ENCODE measurements at places on chromosomes 6 and 20.

DNA sequence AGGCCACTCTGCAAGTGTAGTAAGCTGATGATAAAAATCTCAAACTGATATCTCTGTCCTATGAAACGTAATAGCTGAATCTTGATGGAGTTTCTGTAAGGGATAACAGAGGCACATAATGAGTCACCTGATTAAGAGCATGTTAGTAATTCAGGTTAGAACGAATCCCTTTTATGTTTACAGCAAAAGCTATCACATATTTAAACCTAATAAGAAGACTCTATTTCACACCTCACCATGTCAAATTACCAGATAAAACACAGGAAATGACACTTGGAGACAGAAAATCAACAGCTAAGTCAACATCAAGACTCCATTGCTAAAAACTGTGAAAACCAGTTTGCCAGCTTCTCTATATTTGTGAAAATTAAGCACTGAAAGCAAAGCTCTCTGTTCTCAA is 11.8 kb downstream of the CST7 start:
- no peak for DNase-seq

DNA sequence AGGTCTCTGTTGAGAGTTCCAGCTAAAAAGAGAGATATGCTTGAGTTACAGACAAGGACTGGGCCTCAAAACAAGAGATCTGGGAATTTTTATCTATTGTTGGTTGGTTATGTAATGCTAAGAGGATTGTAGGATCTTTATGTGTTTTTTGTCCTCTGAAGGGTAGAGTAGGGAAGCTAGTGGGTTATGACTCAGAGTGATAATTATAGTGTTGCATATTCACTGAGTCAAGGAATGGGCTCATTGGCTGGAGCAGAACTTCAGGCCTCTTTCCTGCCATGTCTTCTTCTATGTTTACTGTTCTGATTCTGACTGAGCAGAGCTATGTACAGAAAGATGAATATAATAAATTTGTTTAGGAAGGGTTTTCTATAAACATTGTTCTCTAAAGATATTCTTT is 66.1 kb upstream of the NOX3 start:
- DNase-seq = no peak

GRCh38 chr6:133590814-133591213 is 298.1 kb upstream of the TCF21 start:
- no peak for DNase-seq

- DNase-seq = no peak
Measured at GRCh38 chr6:2763345-2763841, 1.8 kb upstream of the WRNIP1 start.

DNA sequence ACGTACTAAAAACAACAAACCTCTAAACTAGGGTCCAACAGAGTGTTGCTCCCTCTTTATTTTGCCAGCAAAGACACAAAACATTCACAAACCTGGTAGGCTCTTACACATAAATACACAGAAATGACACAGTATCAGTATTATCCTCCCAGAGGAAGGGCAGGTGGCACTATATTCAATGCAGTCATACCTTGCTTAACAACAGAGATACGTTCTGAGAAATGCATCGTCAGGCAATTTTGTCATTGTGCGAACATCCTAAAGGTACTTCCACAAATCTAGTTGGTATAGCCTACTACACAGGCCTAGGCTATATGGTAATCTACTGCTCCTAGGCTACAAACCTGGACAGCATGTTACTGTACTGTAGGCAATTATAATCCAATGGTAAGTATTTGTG is 9.6 kb downstream of the ZBTB2 start:
- no peak for DNase-seq

- no peak for DNase-seq
Measured at GRCh38 chr20:12012241-12013222, 94.8 kb downstream of the BTBD3 start.

- DNase-seq = no peak
Measured at GRCh38 chr20:47349365-47350180, 6.9 kb downstream of the ZMYND8 start.

DNA sequence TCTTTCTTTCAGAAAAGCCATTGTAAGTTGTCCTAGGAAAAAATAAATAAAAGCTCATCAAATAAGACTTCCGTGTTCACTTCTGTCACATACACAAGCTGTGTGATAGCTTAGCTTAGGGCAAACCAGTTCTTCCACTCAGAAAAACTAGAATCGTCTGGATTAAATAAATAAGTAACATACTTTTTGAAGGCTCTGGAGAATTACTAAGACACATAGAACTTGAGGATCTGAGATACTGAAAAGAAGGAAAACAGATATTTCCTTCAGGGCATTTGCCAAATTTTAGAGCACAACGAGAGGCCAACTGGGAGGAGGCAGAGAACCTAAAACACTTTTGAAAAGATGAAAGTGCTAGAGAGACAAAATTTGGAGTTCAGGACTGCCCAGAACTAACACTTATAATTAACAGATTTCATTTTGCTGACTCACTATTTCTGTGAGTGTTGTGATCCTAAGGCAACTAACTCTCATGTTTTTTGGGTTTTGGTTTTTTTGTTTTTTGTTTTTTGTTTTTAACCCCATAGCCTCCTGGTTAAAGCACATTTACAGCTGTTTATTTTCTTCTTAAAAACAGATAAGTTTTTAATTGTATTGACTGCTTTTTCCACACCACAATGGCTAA is 38.7 kb upstream of the THEMIS start:
- no peak for DNase-seq

GRCh38 chr20:41087325-41087685 is 50.0 kb upstream of the PLCG1 start:
- DNase-seq = no peak

DNA sequence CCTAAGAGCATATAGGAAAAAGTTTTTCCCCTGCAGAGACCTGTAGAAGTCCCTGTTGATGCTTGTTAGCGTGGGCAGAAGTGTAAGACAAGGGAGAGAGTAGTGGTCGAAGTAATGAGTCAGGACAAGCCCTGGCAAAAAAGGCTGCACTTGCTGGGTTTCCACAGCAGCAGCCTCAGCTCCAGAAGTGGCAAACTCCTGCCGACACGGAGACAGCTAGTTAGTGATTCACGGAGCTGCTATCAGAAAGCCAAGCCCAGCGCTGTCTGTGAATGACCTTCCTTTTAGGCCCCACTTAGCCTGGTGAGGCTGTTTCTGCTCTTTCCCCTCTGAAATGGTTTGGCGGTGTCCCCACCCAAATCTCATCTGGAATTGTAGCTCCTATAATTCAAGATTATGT is 109.1 kb downstream of the FAM50B start:
- DNase-seq = no peak

- DNase-seq = no peak
Measured at GRCh38 chr20:15075586-15075985, 738.2 kb upstream of the FLRT3 start.

DNA sequence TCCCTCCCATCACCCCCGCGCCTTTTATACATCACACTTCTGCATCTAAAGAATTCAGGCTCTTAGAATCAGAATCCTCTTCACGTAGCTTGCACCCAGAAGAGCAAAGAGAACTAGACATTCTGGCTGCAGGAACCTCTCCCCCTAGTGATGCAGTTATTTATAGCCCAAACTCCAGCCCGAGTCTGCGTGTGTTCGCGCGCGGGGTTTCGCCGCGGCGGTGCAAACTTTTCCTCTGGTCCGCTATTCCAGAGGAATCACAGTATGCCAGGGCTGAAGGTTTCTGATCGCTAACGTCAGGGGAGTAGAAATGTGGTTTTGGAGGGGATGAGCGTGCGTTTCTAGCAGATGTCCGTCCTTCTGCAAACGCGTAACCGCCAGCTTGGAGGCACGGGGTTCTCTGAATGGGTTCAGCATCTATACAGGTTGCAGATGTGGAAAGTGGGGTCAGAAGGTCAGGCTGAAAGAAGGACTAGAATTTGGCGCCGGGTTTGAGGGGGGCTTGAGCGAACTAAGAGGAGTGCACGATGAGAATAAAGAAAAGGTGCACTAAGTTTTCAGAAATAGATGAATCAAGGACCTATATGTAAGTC is 1.8 kb downstream of the EPHA7 start:
- DNase-seq = no peak

DNA sequence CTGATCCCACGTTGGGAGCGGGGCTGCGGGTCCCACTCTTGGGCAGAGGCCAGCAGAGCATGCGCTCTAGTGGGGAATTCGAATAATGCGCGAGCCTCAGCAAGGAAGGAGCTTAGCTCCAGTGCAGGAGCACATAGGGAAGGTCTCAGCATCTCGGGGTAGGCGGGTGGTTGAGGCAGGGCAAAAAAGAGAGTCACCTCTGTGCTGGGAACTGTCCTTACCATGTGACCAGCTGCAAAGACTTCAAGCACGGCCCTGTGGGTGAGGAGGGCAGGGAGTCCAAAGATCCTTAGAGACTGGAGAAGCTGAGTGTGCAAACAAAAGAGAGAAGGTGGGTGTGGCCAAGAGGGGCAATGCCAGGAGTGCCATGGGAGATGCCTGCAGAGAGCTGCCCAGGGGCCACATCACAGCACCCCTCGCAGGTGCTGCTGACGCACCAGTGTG is 79.2 kb upstream of the CD93 start:
- DNase-seq = peak; percentile 43

GRCh38 chr6:137248702-137249101 is 29.5 kb upstream of the IFNGR1 start:
- DNase-seq = no peak

GRCh38 chr6:19297880-19298279 is 539.3 kb upstream of the ID4 start:
- no peak for DNase-seq

- no peak for DNase-seq
Measured at GRCh38 chr20:54122681-54123586, 50.9 kb downstream of the CYP24A1 start.

DNA sequence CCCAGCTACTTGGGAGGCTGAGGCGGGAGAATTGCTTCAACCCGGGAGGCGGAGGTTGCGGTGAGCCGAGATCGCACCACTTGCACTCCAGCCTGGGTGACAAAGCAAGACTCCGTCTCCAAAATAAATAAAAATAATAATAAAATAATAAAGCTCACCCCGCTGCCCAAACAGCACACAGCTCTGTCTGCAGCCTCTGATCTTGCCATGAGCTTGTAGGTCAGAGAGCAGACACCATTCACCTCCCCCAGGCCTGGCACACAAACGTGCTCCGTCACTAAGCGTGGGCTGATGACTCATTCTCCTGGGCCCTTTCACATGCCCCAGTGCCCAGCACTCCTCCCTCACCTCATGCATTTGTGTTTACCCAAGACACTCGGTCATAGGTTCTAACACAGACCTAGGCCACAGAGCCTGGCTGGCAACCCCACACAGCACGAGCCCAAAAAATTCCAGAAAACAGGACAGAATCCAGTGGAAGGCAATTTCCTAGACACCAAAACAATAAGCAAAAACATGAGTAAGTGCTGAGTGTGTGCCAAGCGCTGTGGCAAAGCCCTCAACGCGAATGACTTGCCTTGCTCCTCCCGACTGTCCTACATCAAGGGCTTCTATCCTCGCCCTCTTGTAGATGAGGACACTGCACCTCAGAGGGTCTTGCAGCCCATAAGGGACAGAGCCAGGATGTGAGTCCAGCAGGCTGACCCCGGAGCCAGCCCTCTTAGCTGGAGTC is 18.0 kb downstream of the ATP9A start:
- peak; percentile 96 for DNase-seq

DNA sequence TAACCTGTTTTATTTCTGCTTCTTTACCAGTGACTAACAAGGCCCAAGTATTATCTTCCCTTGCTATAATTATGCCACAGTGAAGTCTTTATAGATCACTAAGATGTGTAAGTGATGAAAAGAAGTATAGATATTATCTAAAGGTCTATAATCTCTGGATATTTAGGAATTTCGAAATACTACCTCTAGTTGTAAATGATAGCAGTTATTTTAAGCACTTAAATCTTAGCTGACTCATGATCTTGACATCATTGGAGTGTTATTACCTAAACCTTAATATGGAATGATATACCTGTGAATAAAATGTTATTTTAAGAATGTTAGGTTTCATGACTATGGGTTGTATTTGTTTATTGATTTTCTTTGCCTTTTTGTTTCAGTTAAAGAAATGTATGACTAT is 31.5 kb downstream of the CDC40 start:
- no peak for DNase-seq

- DNase-seq = no peak
Measured at GRCh38 chr6:36029464-36029863, 1.9 kb downstream of the MAPK14 start.

- no peak for DNase-seq
Measured at GRCh38 chr6:1240766-1241318, 71.1 kb upstream of the FOXQ1 start.

- DNase-seq = peak; percentile 81
Measured at GRCh38 chr20:47278907-47279348, 77.6 kb downstream of the ZMYND8 start.

- DNase-seq = no peak
Measured at GRCh38 chr20:51341581-51341980, 200.9 kb downstream of the NFATC2 start.

DNA sequence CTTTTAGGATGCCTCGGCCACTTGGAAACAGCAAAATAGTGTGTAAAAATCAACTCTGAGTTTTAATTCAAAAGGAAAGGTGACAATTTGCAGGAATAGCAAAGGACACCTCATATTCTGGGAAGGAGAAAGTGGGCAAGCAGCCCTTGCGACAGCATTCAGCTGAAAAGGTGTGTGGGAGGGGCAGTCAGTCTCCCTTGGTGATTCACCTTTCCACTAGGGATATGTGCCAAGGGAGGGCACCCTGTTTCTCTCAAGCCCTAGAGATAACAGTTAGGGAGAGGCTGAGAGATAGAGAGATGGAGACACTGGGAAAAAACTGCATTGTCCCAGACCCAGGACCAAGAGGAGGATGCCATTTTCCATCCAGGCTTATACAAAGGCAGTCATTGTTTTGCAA is 228.1 kb downstream of the EPM2A start:
- DNase-seq = no peak

GRCh38 chr6:162157167-162157870 is 570.2 kb downstream of the PRKN start:
- DNase-seq = no peak

- DNase-seq = peak; percentile 56
Measured at GRCh38 chr6:9116026-9116425, 680.7 kb upstream of the SLC35B3 start.

- DNase-seq = no peak
Measured at GRCh38 chr20:64160118-64160517, 4.1 kb upstream of the MYT1 start.

- DNase-seq = no peak
Measured at GRCh38 chr6:111605100-111605751, 452 bp downstream of the TRAF3IP2 start.

DNA sequence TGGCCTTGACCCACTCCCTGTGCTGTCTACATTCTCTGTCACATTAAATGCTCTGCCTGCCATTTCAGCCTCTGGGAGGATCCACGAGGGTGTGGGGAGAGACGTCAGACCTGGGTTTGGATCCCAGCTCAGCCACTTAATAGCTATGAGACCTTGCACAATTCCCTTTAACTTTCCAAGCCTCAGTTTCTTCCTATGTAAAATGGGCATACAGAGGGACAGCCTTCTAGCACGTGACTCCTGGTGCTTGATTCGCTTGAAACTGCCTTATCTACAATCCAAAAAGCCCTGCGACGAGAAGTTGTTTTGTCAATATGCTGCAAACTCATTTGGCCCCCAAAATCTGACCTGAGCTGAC is 40.0 kb downstream of the TOX2 start:
- DNase-seq = no peak

DNA sequence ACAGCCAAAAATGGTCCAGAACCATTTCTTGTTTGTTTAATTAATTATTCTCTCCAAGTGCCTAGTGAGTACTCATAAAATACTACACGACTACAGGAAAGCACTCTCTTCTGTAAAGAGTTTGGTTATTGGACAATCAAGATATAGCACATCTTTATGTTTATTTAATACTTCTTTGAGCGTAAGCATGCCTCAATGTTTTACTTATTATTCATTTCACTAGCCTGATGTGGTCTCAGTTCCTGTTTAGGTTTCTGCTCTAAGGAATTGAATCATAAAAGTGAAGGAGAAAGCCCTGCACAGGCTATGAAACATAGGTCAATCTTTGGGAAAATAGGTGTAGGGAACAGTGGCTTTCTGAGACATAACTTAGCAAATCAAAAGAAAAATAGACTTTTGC is 45.9 kb upstream of the AIG1 start:
- DNase-seq = no peak

All from retinal pigment epithelial cell (primary cell).